Caudate nucleus (tissue), 63 donors: ENCODE measurements at places on chromosomes 16 and 17.

DNA sequence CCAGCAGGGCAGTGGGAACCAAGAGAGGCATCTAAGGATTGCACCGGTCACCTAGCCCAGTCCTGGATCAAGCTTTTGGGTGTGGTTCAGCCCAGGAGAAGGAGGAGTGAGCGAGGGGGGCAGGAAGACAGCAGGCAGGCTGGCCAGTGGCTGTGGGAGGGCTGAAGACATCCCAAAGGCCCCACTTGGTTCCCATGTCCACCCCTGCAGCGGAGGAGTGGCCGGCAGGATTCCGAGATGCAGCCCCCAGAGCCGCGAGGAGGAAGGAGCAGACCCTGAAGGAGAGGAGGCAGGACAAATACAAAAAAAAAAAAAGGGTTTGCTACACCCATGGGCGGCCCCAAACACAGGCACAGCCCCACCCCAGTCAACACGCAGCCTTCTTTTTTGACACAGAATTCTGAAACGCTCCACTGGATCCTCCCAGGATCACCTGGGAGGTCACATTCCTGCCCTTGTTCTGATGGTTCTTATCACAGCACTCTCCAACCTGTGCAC, 1.1 kb upstream of the SLC47A2 start:
- DNase-seq = no peak

DNA sequence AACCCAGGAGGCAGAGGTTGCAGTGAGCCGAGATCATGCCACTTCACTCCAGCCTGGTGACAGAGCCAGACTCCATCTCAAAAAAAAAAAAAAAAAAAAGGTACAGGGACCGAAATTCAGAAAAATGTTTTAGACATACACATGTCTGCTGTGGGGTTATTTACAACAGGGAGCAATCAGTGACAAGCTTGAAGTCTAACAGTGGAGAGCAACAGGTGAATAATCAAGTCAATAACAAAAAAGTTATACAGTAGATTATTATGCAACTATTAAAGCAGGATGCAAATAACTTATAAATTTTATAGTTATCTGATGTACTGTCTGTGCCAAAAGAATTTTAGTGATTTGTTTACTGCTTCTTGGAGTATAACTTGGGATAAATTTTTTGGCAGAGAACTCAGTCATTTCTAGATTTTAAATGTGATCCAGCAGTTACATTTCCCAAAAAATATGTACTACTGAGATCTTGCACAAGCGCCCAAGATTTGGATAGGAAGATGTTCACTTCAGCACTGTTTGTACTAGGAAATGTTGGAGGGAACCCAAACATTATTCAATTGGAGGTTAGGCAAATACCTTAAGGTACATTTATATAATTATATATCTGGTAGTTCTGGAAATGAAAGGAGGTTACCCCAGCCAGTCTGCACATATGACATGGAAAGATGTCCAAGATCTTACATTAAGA, 34.1 kb downstream of the EEF2K start:
- no peak for DNase-seq

DNA sequence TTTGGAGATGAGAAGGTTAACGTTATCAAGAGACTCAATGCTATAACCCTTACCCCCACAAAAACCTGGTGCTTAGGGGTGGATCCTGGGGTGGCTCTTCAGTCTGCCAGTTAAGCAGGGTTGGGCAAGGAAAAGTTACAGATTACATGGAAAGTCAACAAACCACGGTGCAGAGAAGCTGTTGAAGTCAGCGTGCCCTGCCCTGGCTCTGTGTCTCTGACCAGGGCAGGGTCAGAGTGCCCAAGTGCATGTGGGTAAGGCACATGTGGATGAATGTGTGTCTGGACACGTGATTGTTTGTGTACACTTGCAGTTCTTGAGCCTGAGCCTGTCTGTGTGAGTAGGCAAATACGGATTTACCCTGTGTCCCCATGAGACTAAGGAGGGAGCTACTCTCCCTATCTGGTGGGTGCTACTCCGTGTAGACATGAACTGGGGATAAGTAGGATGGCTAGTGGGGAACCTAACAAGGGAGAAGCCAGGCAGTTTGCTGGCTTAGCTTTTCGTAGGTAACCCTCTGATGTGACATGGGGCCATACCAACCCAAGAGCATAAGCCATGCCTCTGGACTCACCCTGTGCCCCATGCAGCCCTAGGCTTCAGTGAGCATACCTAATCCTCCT, 5.5 kb downstream of the IGFBP4 start:
- no peak for DNase-seq

GRCh38 chr16:57522960-57523359, 13.4 kb downstream of the CCDC102A start:
- DNase-seq = no peak

DNA sequence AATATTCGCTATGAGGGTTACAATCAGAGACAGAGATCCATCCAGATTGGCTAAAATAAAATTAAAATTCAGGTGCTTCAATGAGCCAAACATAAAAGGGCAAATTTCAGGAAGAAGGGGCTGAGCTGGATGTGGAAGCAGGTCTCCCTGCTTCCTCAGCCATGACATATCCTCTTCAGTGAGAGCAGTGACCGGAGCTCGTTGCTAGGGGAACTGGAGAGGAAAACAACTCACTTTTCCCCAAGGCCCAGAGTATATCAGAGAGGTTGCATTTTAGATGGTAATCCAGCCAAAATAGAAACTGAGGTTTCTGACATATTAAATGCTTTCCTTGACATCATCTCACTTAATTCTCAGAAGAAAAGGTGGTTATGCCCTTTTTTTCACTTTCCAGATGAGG, 503.5 kb downstream of the HS3ST4 start:
- no peak for DNase-seq

DNA sequence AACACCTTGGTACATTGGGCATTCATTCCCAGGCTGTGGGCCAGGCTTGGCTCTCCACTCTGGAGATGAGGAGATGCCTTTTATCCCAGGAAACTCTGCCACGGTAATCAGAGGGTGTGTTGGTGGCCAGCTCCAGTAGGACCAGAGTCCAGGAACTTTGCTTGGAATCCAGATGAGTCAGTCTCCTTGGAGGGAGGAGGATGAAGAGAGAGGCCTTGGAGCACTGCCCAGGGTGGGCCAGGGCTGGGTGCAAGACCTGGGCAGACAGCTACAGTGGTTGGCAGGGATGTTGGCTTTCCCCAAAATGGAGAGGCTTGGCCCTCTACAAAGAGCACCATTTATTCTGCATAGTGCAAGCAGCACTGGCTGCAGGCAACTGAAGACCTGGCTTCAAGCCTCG, 209.0 kb downstream of the RGS9 start:
- no peak for DNase-seq
